CD4-positive, alpha-beta memory T cell (primary cell): ENCODE measurements at places on chromosomes 2 and 18. TPM values are rescaled to one million over a fixed set of nuclear protein-coding genes. Genes with fewer than 3 reads are reported as not detected.

- no peaks in the 10 kb centered on the region for H3K36me3 ChIP-seq
- DNase-seq = no peak
- no peak overlapping the region for H3K4me3 ChIP-seq
- H3K4me1 ChIP-seq = no peaks in the 10 kb centered on the region
- H3K27me3 ChIP-seq = no peaks in the 10 kb centered on the region
Measured at GRCh38 chr2:208496129-208496528, 89.5 kb downstream of the PTH2R start.

DNA sequence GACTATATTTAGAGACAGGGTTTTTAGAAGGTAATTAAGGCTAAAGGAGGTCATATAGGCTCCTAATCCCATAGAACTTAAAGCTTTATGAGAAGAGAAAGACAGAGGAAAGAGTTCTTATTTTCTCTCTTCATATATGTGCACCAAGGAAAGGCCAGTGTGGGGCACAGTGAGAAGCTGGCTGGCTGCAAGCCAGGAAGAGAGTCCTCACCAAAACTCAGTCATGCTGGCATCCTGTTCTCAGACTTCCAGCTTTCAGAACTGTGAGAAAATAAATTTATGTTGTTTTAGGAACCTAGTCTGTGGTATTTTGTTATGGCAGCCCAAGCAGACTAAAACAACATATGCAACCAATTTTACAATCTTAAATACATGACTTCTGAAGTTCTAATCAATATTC lies 31.5 kb upstream of the ATIC start:
- no peak overlapping the region for H3K27ac ChIP-seq
- no peaks in the 10 kb centered on the region for H3K27me3 ChIP-seq
- H3K36me3 ChIP-seq = no peaks in the 10 kb centered on the region
- no peaks in the 10 kb centered on the region for H3K4me1 ChIP-seq

Gene ANKRD30B
- not detected for total RNA-seq

Gene CUL3
- 85.3 TPM for total RNA-seq

DNA sequence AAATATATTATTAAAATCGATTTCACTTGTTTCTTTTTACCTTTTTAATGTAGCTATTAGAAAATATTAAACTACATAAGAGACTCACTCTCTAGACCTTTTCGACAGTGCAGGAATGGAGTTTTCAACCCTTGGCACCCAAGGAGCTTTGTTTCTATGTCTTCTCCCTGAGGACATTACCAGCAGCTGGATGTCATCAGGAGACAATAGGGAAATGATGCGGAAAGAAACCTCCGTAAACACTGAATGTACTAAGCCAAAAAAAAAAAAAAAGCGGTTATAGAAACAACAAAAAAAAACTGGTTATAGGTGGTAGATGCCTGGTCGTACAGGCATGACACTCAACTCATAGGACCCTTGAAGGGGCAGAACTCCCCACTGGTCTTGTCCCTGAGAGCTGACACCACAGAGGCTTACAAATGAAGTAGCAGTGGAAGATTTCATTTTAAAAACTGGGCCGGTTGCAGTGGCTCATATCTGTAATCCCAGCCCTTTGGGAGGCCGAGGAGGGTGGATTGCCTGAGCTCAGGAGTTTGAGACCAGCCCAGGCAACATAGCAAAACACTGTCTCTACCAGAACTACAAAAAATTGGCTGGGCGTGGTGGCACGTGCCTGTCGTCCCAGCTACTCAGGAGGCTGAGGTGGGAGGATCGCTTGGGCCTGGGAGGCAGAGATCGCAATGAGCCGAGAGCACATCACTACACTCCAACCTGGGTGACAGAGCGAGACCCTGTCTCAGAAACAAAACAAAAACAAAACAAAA lies 23.8 kb downstream of the THAP4 start:
- no peak for DNase-seq
- H3K27me3 ChIP-seq = no peaks in the 10 kb centered on the region
- peaks cover 40% of the 10 kb centered on the region for H3K4me1 ChIP-seq
- H3K4me3 ChIP-seq = no peak overlapping the region
- H3K27ac ChIP-seq = no peak overlapping the region
- H3K36me3 ChIP-seq = no peaks in the 10 kb centered on the region

- H3K27me3 ChIP-seq = no peaks in the 10 kb centered on the region
- H3K4me1 ChIP-seq = no peaks in the 10 kb centered on the region
- no peak for DNase-seq
Measured at GRCh38 chr2:235810252-235810651, 316.4 kb downstream of the AGAP1 start.

GRCh38 chr2:158232476-158232875 lies 130.8 kb downstream of the UPP2 start:
- no peaks in the 10 kb centered on the region for H3K27me3 ChIP-seq
- no peaks in the 10 kb centered on the region for H3K4me1 ChIP-seq
- H3K4me3 ChIP-seq = no peak overlapping the region
- no peak for DNase-seq
- H3K36me3 ChIP-seq = no peaks in the 10 kb centered on the region

- no peaks in the 10 kb centered on the region for H3K27me3 ChIP-seq
- peaks cover 77% of the 10 kb centered on the region for H3K4me1 ChIP-seq
- peak overlapping the region; percentile 96 for H3K27ac ChIP-seq
- DNase-seq = peak; percentile 29
- no peak overlapping the region for H3K4me3 ChIP-seq
Measured at GRCh38 chr2:237696461-237696860, 69.1 kb downstream of the LRRFIP1 start.

- H3K27me3 ChIP-seq = no peaks in the 10 kb centered on the region
- no peak overlapping the region for H3K27ac ChIP-seq
- H3K4me3 ChIP-seq = no peak overlapping the region
- no peaks in the 10 kb centered on the region for H3K36me3 ChIP-seq
Measured at GRCh38 chr18:3513481-3513880, 63.5 kb downstream of the TGIF1 start.

- H3K27me3 ChIP-seq = no peaks in the 10 kb centered on the region
- H3K36me3 ChIP-seq = no peaks in the 10 kb centered on the region
- H3K4me1 ChIP-seq = no peaks in the 10 kb centered on the region
- DNase-seq = no peak
- no peak overlapping the region for H3K4me3 ChIP-seq
Measured at GRCh38 chr2:122145856-122146255, 390.4 kb downstream of the TSN start.

DNA sequence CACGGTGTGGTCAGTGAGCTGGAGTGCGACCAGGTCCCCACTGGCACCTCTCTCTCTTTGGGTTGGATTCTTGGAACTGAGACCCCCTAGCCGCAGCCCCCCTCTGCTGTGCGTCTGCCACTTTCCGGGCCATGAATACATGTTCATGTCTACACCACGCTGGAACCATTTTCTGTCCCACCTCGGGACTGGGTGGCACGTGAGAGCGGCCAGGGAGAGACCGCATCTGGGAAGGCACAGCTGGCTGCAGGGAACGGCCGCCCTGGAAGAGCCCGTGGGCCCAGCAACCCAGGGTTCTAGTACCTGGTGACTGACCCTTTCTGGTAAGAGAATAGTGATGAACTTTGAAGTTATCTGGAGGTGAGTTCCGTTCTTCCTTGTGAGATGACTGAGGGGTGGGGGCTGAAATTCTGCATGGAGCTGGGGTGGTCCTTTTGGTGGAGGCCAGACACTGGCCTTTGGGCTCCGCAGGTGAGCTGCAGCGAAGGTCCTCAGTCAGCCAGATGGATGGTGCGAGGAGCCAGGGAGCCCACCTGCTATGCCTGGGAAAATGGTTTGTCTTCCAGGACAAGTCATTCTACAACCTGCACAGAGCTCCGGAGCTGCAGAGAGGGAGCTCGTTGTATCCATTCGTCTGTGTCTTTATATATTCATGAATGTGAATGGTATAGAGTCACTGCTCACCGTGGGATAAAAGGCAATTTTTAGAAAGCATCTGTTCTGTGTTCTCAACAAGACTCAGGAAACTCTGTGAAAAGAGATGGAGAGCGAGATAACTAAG lies 223.5 kb downstream of the NDUFA10 start:
- DNase-seq = no peak
- H3K27ac ChIP-seq = no peak overlapping the region
- no peaks in the 10 kb centered on the region for H3K36me3 ChIP-seq
- H3K4me1 ChIP-seq = no peaks in the 10 kb centered on the region

Gene PIEZO2
- not detected for total RNA-seq

DNA sequence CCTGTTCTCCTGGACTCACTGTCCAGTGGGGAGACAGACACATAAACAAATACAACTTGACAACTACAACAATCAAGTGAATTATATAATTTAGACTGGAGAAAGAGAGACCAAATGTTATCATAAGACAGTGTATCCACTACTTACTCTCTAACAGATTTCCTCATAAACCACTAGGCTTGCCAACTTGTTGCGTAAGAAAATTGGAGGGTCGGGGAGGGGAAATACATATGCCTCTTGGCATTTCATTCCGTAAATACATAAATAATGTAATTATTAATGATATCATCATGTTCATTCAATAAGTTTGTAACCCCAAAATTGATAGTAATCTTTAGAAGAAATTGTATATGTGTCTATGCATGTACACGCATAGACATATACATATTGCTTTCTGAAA lies 14.9 kb downstream of the RAB6D start:
- no peaks in the 10 kb centered on the region for H3K36me3 ChIP-seq
- H3K27ac ChIP-seq = no peak overlapping the region
- no peak for DNase-seq

Gene TGOLN2
- total RNA-seq = 195 TPM

DNA sequence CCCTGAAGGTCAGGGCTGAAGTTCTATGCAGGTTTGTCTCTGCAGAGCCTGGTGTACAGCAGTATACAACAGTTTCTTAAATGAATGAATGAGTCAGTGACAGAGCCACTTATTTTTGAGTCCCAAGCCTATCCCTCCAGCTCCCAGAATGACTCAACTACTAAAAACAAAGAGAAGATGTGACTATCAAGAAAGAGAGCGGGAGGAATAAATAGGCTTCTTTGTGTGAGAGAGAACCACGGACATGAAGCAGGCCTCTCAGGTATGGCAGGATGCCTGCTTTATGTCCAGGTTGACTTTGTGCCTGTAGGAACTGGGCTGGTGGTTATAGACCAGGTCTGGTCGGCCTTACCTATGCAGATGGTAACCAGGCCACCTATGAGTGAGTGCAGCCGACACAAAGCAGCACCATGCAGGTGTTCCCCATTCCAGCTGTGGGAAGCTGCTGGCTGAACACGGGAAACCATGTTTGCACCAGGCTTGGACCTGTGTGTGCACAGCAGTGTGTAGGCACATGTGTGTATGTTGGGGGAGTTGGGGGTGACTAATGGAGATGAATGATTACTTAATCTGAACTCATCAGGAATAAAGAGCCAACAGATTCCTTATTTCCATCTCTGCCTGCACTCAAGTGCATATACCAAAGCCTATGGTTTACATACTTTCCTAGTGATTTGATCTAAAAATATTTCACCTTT lies 171.0 kb downstream of the OSR1 start:
- H3K27me3 ChIP-seq = no peaks in the 10 kb centered on the region
- no peak for DNase-seq
- no peaks in the 10 kb centered on the region for H3K4me1 ChIP-seq
- no peak overlapping the region for H3K27ac ChIP-seq
- H3K36me3 ChIP-seq = no peaks in the 10 kb centered on the region
- no peak overlapping the region for H3K4me3 ChIP-seq

GRCh38 chr18:28044036-28044435 lies 132.9 kb downstream of the CDH2 start:
- no peaks in the 10 kb centered on the region for H3K36me3 ChIP-seq
- DNase-seq = no peak
- no peak overlapping the region for H3K27ac ChIP-seq

Gene ACADL
- total RNA-seq = not detected

DNA sequence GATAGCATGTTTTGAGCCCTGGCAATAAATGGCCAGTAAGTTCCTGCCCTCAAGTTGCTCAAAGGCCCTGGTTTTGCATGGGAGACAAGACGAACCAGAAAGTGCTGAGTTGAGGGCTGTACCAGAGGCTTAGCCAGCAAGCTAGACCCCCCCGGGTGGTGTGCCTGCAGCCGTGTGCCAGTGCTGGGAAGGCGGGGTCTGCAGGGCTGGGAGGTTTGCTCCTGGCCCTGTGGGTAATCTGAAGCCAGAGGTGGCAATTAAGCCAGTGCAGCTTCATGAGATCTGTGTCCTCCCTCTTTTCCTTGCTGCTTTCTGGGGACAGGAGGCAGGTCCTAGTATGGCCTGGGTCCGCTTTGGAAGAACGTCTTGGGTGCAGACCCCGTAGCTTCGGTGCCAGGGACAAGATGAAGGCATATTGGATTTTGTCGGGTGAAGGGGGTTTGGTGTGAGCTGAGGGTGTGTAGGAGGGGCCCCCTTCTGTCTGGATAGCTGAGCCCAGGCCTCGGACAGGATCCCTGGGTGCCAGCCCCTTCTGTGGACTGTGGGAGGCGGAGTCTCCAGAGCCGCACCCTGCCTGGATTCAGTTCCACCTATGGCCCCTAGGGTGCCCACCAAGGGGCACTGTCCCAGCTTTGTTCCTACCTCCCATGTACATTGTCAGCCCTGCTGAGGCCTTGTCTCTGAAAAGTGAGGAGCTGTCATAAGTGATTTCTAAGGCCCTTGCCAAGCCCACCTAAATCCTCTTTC lies 15.6 kb downstream of the ATOH8 start:
- H3K27me3 ChIP-seq = no peaks in the 10 kb centered on the region
- H3K36me3 ChIP-seq = no peaks in the 10 kb centered on the region
- H3K27ac ChIP-seq = no peak overlapping the region
- H3K4me3 ChIP-seq = no peak overlapping the region

Gene FSHR
- total RNA-seq = not detected

- DNase-seq = no peak
- no peaks in the 10 kb centered on the region for H3K27me3 ChIP-seq
- H3K4me3 ChIP-seq = no peak overlapping the region
- no peaks in the 10 kb centered on the region for H3K36me3 ChIP-seq
Measured at GRCh38 chr2:81481994-81482368, 1177.4 kb upstream of the LRRTM1 start.

DNA sequence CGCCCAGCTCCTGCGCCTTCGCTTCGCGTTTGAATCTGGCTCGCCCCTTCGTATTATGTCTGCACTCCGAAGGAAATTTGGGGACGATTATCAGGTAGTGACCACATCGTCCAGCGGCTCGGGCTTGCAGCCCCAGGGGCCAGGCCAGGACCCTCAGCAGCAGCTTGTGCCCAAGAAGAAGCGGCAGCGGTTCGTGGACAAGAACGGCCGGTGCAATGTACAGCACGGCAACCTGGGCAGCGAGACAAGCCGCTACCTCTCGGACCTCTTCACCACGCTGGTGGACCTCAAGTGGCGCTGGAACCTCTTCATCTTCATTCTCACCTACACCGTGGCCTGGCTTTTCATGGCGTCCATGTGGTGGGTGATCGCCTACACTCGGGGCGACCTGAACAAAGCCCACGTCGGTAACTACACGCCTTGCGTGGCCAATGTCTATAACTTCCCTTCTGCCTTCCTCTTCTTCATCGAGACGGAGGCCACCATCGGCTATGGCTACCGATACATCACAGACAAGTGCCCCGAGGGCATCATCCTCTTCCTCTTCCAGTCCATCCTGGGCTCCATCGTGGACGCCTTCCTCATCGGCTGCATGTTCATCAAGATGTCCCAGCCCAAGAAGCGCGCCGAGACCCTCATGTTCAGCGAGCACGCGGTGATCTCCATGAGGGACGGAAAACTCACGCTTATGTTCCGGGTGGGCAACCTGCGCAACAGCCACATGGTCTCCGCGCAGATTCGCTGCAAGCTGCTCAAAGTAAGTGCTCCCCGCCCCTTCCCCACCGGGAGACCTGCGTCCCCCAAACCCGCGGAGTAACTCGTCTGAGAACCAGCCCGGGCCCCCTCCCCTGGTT lies 453 bp downstream of the KCNJ3 start:
- H3K27me3 ChIP-seq = no peaks in the 10 kb centered on the region
- H3K27ac ChIP-seq = no peak overlapping the region
- no peak overlapping the region for H3K4me3 ChIP-seq

Gene FNDC4
- total RNA-seq = not detected
